Stimulated activated naive CD8-positive, alpha-beta T cell treated with anti-CD3 and anti-CD28 coated beads, Interleukin-15, amount 100 ng/mL, for 72 hours (primary cell): ENCODE measurements at places on chromosomes 6 and 20.

- DNase-seq, result no peak
These were observed 150.3 kb upstream of the INSM1 start for GRCh38 chr20:20217621-20218020.

DNA sequence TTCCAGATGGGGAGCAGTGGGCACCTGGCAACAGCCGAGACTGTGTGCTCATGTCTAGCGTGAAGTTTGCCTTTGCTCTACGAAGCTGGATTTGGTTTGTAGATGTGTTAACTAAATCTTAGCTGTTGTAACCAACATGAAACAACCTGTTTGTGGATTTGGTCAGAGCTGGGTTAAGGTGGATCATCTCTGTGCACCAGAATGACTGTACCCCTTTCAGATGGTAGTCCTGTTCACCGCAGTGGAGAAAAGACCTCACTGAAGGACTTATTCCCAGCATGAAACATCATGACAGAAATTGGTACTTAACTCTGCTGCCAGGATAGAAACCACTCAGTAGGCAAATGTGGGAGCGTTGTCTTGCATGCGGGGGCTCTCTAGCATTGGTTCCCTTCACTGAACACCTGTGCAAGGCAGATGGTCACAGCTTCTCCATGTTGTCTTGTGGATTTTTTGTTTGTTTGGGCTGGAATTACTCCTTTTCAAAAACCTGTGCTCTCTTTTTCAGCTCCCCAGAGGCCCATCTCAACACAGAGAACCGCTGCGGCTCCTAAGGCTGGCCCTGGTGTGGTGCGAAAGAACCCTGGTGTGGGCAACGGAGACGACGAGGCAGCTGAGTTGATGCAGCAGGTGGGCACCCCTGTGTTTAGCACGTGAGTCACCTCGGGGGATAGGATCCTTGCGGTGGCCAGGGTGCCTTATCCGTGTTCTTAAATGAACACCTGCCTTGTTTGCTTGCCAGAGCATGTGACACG, 19.3 kb upstream of the EFCAB8 start:
- DNase-seq, result no peak

- DNase-seq, result no peak
These were observed 99.8 kb downstream of the DACT2 start for GRCh38 chr6:168219804-168220203.

GRCh38 chr6:149563203-149563927, 2.8 kb upstream of the GINM1 start:
- DNase-seq, result no peak

GRCh38 chr6:26170181-26170580, 83.0 kb downstream of the HFE start:
- no peak for DNase-seq

DNA sequence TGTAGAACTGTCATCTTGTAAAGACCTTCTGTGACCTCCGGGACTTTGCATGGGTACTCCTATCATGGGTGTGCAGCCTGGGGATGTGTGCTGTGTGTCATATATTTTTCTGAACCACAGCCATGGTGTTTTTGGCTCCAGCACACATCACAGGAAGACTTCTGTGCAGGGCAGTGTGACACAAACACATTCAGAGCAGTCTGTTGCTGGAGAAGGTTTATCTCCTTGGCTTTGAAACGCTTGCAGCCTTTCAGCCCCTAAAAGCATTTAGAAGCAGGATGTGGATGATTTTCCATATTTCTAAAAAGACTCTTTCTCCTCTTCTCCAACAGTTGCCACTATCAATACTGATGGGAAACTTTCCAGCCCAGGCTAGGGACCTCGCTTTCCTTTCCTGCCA, 221.6 kb upstream of the FOXA2 start:
- no peak for DNase-seq

DNA sequence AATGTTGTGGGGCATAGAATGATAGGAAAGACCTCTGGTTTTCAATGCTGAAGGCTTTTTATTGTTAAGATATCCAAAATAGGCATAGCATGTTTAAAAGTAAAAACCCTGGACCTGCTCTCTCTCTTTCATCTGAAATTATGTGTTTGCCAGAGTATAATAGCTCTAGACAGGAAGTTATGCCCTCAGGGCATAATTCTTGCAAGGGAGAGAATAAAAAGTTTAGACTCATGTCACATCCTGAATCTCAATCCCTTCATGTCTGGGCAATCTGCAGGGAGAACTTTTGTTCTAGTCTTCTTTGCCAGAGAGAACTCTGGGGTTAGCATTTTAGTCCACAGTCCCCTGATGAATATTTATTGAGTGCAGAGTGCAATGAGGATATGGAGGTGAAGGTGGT, 297.3 kb upstream of the FLRT3 start:
- DNase-seq, result no peak

GRCh38 chr6:137709424-137710236, 157.4 kb upstream of the TNFAIP3 start:
- no peak for DNase-seq

- no peak for DNase-seq
These were observed 217.7 kb downstream of the OR2B2 start for GRCh38 chr6:27694547-27694874.

DNA sequence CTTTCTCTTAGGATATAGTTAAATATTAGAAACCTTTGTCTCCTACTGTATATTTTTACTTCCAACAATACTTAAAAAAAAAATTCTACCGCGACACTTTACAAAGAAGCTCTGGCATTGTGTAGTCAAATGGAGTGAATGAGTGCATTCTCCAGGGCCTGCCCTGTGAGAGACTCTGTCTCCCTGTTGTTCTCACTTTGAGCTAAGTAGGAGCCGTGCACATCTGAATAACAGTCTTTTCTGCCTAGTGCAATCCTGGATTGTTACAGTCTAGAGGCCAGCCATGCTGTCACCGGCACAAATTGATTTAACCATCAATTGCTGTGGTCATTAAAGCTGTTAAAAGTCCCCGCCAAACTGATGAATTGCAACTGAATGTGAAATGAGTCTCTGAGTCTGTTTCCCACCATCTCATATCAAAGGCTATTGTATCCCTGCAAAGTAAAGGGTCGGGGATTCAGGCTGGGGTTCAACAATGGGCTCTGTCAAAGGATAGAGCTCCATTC, 156.0 kb downstream of the RFPL4B start:
- DNase-seq, result no peak

DNA sequence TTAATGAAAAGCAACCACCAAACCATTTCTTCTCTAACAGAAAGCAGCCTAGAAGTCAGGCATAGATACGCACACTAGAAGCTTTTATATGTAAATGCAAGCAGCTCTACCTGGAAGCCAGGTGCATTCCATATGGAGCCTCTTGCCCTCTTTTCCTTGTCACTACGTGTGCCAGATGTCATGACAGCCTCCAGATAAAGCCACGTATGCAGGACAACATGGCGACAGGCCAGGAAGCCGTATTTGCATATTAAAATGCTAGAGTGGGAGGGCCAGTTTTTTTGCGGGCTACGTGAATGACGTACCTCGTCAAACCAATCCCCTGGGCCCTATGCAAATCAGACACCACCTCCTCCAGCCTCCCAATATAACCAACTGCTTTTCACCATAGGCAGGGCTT, 308.1 kb upstream of the SPTLC3 start:
- no peak for DNase-seq

- no peak for DNase-seq
These were observed 8.5 kb downstream of the LRRC1 start for GRCh38 chr6:53803081-53803860.
